Articular chondrocyte of knee joint (primary cell): ENCODE measurements at places on chromosomes 3 and 15. TPM values are rescaled to one million over a fixed set of nuclear protein-coding genes. Genes with fewer than 3 reads are reported as not detected.

The DUOXA2 gene
- total RNA-seq, result not detected in 2 replicates

The C3orf22 gene
- total RNA-seq, result not detected in 2 replicates

The CHRFAM7A gene
- 2.8 and 4.3 TPM in 2 replicates for total RNA-seq

The RAB6B gene
- 0.65 and 0.78 TPM in 2 replicates for total RNA-seq

The LSG1 gene
- total RNA-seq, result 28.1 and 30.2 TPM in 2 replicates
